ENCODE measurements at places on chromosomes 13 and 19.

- peak; percentile 69 for DNase-seq
These were observed 8.7 kb upstream of the SERPINE3 start for GRCh38 chr13:51330791-51331190.

DNA sequence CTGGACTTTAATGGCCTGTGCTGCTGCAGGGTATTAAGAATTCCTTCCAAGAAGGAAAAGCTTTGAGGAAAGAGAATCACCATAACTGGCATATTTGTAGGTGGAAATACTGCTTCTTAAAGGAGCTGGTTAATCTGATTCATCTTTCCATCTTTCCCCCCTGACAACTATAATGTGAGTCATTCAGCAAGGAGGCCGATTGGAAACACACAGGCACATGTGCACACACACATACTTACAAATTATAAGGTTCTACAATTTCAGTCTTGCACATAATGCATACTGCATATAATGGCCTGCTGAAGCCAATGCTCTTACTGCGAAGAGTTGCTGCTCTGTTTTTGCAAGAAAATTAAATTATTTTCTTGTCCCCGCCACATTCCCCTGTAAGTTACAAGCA lies 78.8 kb upstream of the TPP2 start:
- no peak for DNase-seq

- no peak for DNase-seq
These were observed 493 bp downstream of the YIPF2 start for GRCh38 chr19:10927730-10928562.

DNA sequence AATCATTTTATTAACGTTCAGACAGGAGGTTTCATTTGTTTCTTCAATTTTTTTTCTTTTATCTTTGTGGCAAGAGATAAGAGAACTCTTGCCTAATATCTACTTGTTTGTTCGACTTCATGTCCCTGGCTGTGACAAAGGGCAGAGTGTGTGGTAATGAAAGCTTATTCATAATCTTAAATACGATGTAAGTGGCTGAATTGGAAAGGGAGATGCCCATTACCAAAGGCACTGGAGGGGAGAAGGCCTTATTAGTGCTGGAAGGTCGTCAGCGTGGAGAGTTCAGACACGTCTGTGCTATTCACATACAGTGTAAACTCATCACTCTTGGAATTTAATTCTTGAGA lies 54.0 kb downstream of the RFC3 start:
- no peak for DNase-seq

- no peak for DNase-seq
These were observed 2.0 kb upstream of the SELENOV start for GRCh38 chr19:39512988-39513387.

DNA sequence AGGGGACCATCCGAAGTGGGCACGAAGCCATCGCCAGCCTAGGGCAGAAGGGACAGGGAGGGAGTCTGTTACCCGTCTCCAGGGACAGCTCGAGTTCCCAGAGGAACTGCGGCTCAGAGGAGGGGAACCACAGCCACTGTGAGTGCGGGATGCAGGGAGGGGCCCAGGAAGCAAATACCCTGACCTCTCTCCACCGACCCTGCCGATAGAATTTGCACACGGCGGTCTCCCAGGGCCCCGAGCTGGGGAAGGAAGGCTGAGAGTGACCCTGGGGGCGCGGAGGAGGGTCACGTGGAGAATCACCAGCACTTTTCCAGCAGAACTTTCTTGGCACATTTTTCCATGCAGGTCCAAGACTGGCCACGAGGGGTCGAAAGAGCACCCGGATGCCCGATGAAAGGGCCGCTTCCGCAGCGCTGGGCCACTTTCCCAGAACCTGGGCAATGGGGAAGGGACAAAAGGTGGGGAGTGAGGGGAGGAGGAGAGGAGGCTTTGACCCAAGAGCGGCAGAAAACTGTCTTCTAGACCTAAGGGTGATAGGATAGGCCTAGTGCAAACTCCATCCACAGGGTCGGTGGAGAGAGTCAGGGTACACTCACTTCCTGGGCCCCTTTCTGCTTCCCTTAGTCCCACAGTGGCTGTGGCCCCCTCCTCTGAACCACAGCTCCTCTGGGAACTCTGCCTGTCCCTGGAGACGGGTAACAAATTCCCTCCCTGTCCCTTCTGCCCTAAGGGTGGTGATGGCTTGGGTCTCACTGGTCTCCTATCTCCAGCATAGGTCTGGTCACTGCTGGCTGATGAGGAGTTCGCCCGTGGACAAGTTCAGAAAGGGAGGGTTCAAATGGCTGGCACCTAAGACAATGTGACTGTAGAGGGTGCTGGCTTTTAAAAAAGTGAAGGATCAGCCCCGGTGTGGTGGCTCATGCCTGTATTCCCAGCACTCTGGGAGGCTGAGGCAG lies 5.3 kb upstream of the GPR4 start:
- no peak for DNase-seq

- DNase-seq: no peak
These were observed 1.2 kb upstream of the CHMP2A start for GRCh38 chr19:58555920-58556621.

GRCh38 chr13:30111810-30112209 lies 195.5 kb downstream of the KATNAL1 start:
- peak; percentile 29 for DNase-seq

- no peak for DNase-seq
These were observed 869.4 kb downstream of the PCDH17 start for GRCh38 chr13:58500938-58501337.

DNA sequence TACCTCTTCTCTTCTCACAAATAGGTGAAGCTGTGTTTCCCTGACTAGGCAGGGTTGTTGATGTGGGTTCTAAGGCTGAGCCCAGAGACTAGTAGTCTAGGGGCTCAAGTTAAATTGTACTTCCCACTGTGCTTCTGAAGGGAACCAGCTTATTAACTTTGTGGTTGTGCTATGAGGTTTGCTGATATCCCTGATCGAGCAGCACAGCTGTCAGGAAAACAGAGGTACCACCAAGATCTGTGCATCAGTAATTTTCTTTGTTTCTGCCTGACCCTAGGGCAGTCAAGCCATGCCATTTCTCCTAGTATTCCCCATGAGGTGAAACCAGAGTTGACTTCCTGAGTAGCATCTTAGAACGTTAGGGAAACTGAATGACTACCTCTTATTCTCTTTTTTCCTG lies 853.8 kb upstream of the MIR17HG start:
- no peak for DNase-seq

DNA sequence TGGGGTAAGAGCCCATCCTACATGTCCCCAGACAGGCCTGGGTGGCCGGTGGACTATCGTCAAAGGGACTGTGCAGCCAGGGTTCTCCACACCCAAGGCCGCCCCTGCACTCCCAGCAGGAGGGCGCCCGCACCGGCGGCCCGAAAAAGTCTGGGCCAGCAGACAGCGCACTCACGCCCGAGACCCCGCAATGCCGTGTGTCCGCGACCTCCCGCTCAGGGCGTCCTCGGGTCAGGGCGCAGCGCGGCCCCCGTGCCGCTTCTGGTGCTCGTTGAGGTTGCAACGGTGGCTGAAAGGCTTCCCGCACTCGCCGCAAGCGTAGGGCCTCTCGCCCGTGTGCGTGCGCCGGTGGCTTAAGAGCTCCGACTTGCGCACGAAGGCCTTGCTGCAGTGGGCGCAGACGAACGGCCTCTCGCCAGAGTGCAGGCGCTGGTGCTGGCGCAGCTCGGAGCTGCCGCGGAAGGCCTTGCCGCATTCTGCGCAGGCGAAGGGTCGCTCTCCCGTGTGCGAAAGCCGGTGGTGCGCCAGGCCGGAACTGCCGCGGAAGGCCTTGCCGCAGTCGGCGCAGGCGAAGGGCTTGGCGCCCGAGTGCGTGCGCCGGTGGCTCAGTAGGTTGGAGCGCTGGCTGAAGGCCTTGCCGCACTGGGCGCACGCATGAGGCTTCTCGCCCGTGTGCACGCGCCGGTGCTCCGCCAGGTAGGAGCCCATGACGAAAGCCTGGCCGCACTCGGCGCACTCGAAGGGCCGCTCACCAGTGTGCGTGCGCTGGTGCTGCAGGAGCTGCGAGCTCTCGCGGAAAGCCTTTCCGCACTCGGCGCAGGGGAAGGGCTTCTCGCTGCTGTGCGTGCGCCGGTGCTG lies 2.8 kb upstream of the A1BG start:
- no peak for DNase-seq

- DNase-seq: no peak
These were observed 24.7 kb upstream of the EIF3G start for GRCh38 chr19:10144361-10144760.

DNA sequence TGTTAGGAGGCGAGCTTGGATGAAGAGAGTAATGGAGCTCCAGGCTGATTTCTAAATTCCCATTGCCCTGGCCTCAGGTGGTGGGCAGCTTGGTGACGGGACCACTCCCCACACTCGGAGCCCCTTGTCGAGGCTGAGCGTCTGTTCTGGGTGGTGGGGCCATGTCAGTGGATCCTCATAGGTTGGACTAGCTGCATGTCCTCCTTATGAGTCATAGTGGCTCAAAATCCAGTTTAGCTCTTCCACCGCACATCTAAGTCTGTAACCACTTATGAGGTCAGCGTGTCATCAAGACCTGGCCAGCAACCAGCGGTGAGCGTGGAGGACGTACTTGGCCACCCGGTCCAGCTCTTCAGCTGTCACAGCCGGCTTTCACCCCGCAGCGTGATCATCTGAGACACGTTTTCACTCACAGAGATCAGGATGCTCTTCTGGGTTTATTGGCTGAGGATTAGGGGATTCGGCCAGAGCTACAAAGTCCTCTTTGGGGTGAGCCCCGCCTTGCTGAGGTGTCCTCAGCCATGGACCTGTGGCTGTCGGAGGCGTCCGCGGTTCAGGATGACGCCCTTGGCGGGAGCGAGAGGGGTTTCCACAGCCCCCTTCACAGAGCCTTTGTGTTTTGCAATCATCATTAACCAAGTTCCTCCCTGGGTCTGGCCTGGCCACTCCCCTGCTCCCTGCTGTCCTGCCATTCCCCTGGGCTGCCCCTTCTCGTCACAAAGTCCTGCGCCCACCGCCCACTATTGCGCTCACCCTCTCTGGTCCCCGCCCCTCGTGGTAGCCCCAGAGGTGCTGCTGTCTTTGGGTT lies 41.9 kb downstream of the ADPRHL1 start:
- no peak for DNase-seq
